Left renal pelvis (tissue), 4 donors: ENCODE measurements at places on chromosomes 3 and 15. TPM values are rescaled to one million over a fixed set of nuclear protein-coding genes. Genes with fewer than 3 reads are reported as not detected.
A peak's percentile ranks its signal among the peaks of the same experiment; 100 is the strongest.

- DNase-seq, result no peak
Observed at GRCh38 chr15:89129123-89129815, 41.0 kb downstream of the ABHD2 start.

Gene CTXND1
- 11.1 TPM for polyA plus RNA-seq

- DNase-seq, result no peak
Observed at GRCh38 chr3:144314946-144315345, 343.3 kb downstream of the DIPK2A start.

DNA sequence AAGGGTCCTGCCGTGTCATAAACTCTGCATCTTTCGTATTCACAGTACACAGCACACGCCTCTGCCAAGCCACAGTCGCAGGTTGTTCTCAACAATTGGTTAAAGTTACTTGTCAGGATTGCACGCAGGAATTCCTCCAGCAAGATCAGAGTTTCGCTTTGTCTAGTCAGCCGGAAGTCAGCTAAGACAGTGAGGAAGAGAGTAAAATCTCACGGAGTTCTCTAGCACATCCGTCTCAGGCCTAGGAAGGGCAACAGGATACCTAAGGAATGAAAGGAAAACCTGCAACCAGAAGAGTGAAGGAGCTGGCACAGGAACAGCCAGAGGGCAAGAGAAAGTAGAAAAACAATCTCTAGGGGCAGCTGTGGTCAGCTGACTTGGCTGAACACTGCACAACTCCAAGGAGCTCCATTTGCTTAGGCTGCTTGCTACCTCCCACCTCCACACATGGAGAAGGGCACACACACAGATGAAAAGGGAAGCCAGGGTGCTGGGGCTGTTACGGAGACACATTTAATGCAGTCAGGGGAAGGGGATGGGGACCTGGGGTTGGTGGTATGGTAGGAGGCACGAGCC, 23.7 kb downstream of the RORA start:
- DNase-seq, result no peak

Gene ACKR4
- polyA plus RNA-seq, result 2.0 TPM

GRCh38 chr15:32886459-32886858, 168.7 kb downstream of the GREM1 start:
- DNase-seq, result no peak

GRCh38 chr3:157107037-157107436, 52.9 kb downstream of the CCNL1 start:
- no peak for DNase-seq

Gene FRMD4B
- 46.8 TPM for polyA plus RNA-seq

Gene LNP1
- polyA plus RNA-seq, result 10.6 TPM

Gene RLBP1
- polyA plus RNA-seq, result not detected

- no peak for DNase-seq
Observed at GRCh38 chr3:13494463-13495350, 14.6 kb downstream of the HDAC11 start.

DNA sequence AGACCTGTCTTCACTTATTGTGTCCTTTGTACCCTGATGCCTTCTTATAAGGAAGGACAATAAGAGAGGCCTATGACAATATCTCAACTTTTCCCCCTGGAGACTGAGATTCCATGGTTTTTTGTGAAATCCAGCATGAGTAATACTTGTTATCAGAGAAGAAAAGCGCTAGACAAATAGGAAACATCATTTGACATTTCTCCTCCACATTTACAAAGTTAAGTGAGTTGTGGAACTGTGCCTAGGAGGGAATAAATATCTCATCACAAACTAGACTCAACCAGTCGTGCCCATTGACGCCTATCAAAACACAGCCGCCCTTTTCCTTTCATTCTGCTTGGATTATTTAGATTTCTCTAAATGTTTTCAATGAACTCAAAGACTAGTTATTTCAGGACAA, 253.1 kb downstream of the MECOM start:
- DNase-seq, result no peak

- no peak for DNase-seq
Observed at GRCh38 chr3:121362035-121362734, 183.6 kb downstream of the POLQ start.

Gene GOLGA8O
- polyA plus RNA-seq, result 0.19 TPM

Gene DENND4A
- polyA plus RNA-seq, result 20.8 TPM

Gene BCHE
- 47.1 TPM for polyA plus RNA-seq

DNA sequence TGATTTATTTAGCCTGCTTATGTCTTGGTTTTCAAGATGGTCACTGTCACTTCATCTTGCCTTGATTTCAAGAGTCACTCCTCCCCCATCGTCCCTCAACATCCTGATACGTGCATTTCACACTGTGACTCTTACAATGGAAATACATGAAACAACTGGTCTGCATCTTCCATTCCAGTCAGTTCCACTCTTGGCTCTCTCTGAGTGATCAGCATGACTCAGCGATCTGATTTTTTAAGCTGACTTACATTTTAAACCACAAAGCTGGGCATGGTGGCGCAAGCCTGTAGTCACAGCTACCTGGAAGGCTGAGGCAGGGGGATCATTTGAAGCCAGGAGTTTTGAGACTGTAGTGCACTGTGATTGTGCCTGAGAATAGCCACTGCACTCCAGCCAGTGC, 271.2 kb upstream of the ROPN1 start:
- DNase-seq, result no peak

DNA sequence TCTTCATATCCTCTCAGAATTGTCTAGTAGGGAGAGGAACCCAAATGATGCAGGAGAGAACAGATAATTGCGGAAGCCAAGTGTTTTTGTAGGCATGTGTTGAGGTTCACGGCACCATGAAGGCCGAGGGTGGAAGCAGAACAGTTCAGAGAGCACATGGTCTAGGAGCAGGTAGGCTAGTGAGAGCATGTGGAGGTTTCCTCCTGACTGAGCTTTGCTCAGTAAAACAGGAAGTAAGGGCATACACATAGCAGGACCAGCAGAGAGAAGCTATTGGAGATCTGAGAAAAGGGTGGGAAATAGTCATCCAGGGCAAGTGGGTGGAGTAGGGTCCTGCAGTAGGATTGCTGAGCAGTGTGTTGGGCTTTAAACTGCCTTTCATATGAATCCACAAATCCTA, 491.1 kb downstream of the FHIT start:
- no peak for DNase-seq

Gene RAB27A
- polyA plus RNA-seq, result 17.9 TPM

- no peak for DNase-seq
Observed at GRCh38 chr3:161557445-161558150, 61.0 kb downstream of the OTOL1 start.

Gene ITGA11
- 23.2 TPM for polyA plus RNA-seq

DNA sequence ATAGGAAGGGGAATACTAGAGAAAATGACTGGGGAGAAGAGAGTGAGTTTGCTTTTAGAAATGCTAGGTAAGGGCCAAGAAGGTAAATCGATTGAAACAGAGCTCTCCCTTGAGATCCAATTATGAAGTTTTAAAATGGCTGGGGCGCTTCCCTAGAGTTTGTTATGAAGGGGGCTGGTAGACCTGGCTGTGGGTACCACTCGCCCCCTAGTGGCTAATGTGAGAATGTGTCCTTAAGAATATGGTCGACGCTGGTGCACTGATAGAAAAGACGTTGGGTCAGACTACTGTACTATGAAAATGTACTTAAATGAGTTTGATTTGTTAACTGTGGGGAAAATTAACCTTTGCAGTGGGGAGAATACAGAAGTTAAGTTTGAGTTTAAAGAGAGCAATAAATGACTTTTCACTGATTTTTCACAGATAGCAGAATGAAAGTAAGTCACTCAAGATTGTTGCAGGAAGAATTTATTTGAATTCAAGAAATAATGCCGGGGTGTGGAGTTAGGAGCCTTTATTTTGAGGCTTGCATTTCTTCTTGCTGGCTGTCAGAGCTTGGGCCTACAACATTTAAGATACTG, 9.2 kb downstream of the TMPRSS7 start:
- DNase-seq, result peak; percentile 33

DNA sequence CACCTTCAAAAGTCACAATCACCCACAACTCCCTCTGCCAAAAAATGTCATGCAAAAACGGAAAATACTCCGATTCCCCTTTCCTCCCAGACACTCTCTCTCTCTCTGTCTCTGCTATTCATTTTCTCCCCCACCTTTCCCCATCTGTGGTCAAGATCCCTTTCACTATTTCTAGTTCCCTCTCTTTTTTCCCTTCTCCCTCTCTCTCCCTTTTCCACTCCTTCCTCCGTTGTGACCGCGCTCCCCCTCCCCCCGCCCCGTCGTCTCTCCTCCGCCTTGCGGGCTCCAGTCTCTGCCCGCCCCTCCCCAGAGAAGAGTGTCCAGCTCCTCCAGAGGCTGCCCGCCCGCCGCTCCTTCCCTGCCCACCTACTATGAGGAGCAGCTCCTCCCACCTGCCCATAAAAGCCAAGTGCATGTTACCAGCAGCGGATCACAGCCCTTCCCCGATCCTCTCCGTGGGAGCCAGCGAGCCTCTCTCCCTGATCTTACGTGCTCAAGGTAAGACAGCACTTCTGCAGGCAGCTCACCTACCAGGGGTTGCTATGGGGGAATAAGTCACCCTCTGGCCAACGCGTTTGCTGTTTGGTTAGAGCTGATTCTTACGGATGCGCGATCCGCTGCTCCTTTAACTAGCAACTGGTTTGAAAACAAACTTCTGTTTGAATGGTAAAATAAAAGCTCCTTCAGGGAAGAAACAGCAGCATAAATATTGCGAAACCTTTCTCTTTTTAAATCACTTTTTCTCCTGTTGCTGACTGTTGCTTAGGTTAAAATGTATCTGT, at the start of gene COL8A1:
TSS of gene COL8A1 (plus strand) at position 428 of the 782 bp plus-strand sequence. CDS start 152,089 bp downstream, outside the sequence.
- no peak for DNase-seq

DNA sequence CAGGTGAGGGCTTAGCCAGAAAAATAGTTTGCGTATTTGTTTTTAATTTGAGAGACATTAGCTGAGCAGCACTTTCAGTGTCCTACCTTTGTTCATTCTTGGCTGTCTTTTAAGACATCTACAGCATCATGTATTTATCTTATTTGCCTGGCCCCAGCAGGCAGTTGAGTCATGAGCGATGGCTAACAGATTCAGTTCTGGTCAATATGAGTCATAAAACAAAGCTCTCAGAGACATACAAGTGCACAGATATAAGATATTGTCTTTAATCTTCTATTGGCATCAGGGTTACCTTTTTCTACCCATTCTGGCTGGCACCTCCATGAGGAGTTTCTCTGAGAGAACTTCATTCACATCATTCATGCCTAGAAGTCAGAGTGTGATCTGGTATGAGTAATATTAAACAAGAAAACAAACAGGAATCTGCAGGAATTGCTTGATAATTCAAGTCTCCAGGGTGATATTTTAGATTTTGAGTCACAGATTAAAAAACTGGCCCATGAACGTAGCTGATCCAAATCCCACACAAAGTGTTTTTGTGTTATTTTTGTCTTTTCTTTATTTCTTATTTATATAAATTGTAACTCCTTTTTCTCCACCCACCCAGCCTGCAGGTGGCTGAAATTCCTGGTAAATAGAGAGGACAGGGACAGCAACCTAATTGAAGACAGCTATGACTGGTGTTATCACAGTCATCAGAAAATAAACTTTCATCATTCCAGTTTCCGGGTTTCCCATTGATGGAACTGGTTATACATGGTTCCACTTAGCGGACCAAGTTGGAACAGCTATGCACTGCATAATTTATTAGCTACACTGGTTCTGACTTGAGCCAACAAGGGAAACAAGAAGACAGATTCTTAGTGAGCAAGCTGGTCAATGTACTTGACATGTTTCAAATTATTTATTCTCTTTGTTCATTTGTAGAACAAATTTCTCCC, 47.3 kb downstream of the PLSCR2 start:
- DNase-seq, result no peak

DNA sequence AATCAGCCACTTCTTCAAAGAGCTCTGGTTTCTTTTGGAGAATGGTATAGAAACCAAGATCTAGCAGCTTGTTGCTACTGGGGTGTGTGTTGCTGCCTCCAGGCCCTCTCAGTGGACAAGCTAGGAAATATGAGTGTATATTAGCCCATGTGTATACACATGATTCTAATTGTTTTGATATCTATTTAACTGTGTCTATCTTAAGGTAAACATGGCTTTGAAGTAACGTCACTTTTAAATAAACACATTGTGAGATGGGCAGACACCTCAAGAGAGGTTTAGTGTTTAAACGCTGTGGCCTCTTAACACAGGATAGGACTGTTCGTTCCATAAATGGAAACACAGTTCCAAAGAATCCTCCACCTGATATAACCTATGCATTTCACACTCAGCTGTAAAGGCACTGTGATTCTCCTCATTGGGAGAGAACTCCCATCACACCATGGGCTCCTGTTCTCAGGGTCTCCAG, 87.0 kb downstream of the GMPS start:
- no peak for DNase-seq

DNA sequence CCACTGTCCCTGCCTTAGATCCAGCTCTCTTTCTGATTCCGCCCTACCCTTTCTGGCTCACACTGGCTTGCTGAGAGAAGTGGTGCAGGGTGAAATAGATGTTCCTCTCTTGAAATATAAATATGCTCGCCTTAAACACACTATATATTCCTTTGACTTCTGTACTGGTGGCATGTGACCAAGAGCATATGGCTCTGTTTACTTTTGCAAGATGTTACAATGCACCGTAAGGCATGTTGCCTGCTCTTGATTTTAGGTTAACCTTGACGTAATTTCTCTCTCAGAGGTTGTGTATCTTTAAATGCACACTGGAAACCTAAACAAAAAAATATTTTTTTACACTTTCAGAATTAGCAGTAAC, 749 bp downstream of the RSRC1 start:
- no peak for DNase-seq

DNA sequence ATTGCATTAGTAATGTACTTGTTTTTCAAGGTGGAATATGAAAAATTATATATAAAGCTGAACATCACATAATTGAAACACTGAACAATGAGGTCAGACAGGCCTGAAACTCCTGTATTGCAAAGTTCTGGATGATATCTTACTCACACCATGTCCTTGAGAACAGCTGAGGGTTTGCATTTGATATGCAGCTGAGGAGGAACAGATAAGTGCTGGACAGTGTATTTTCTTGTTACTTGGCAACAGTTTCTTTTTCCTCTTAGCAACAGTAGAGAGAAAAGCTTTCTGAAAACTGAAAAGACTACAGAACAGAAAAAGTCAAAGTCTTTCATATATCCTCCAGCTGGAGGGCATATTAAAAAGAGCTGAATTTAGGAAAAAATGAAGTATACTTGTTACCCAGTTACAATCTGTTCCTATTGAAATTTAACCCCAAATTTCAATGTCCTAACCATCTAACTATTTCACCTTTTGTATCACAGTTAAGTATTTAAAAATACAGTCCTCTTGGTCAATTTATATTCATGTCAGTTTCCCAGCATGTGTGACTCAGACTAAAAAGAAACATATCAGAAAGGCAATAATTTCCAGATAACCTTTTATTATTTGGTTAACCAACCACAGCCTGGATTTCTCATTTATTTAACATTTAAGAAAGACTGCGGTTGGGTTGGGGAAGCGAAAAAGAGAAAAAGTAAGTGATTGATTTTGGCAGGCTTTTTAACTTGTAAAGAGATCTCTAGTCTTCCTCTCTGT, 733.0 kb upstream of the DPPA4 start:
- DNase-seq, result no peak

Gene TM4SF18
- polyA plus RNA-seq, result 37.3 TPM

- DNase-seq, result no peak
Observed at GRCh38 chr15:74826364-74826819, at the start of gene CPLX3. CPLX3 (plus strand) TSS chr15:74826627; CDS start chr15:74826704, 77 bp downstream.

DNA sequence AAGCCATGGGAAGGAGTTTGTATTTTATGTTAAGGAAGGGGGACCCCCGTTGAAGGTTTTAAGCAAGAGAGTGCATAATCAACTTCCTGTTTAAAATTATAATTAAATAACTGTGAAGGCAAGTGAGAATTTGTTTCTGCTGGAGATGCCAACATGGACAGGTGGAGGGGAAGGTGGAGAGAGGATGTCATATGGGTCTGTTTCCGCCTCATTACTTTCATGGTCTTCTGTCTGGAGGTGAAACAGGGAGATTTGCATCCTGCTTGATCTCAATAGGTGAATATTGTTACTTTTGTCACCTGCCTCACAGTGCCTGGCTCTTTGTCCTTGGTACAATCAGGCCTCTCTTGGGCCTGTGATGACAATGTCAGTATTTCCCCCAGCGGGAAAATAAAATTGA, 300.6 kb upstream of the LMCD1 start:
- no peak for DNase-seq

Gene IGSF11
- polyA plus RNA-seq, result 4.9 TPM
